ENCODE measurements at places on chromosomes 6 and 20. TPM values are rescaled to one million over a fixed set of nuclear protein-coding genes. Genes with fewer than 3 reads are reported as not detected.

The SLC16A10 gene
- 5.1 TPM for total RNA-seq

The GMEB2 gene
- 5.9 TPM for total RNA-seq

The VSX1 gene
- not detected for total RNA-seq

The CGA gene
- 4.3 TPM for total RNA-seq

The ZNF311 gene
- total RNA-seq = 2.3 TPM

The EFCAB8 gene
- total RNA-seq = 0.22 TPM

GRCh38 chr20:41692479-41693135 lies 74.4 kb upstream of the CHD6 start:
- no peaks in the 10 kb centered on the region for H3K36me3 ChIP-seq
- peaks cover 9% of the 10 kb centered on the region for H3K4me1 ChIP-seq
- peak overlapping the region; percentile 94 for H3K27ac ChIP-seq
- H3K4me3 ChIP-seq = peak overlapping the region; percentile 93

GRCh38 chr6:127859956-127860355 lies 40.9 kb downstream of the THEMIS start:
- H3K4me1 ChIP-seq = no peaks in the 10 kb centered on the region
- H3K27me3 ChIP-seq = no peaks in the 10 kb centered on the region
- DNase-seq = no peak
- H3K36me3 ChIP-seq = no peaks in the 10 kb centered on the region
- no peak overlapping the region for H3K4me3 ChIP-seq
- H3K27ac ChIP-seq = no peak overlapping the region

DNA sequence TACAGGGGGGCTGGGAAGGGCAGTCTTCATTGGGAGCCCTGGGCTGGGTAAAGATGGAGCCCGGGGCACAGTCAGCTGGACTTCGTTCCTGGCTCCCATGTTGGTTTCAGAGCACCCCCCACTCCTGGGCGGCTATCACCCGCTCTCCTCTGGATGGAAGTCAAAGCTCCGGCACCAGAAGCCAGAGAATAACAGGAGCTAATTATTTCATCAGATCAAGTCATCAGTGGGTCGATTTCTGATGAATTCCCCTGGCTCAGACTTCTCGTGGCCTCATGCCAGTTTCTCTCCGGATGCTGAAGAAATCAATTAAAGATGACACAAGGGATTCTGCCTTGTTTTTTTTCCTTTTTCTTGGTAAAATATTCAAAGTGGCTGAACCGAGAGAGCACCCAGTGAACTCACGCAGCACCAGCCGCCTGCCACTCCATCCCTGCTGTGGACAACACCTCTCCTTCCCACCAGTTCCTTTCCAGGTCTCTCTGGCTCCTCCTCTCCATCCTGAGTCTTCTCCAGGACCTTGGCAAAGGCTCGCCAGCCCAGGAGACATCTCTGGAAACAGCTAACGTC lies 22.5 kb downstream of the SULF2 start:
- H3K27me3 ChIP-seq = peaks cover 25% of the 10 kb centered on the region
- peaks cover 31% of the 10 kb centered on the region for H3K4me1 ChIP-seq
- H3K36me3 ChIP-seq = no peaks in the 10 kb centered on the region
- H3K4me3 ChIP-seq = no peak overlapping the region
- peak; percentile 32 for DNase-seq
- H3K27ac ChIP-seq = no peak overlapping the region

DNA sequence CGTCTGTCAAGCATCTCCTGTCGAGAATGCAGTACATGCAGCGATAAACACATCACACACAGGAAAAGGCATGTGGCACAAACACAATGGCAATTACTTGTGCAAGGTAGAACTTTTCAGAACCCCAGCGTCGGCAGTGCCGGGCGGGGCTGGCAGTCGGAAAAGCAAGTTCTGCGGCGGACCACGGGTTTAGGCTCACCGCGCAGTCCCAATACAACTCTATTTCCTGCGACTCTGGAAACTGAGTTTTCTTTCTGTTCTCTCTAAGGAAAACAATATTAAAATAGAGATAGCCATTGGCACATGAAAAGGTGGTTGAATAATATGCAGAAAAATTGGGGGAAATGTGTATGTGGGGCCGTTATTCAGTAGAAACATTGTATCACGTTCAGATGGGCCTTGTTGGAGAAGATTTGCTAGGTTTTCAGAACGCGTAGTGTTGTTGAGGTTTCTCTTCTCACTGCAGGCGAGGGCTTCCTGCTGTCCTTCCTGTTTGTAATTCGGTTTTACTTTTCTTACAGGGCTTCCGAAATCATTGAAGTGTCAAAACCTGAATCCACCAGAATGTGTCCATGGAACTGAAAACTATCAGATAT lies 369.5 kb downstream of the THBS2 start:
- H3K4me1 ChIP-seq = peaks cover 8% of the 10 kb centered on the region
- H3K27me3 ChIP-seq = peaks cover 13% of the 10 kb centered on the region
- DNase-seq = no peak
- no peaks in the 10 kb centered on the region for H3K36me3 ChIP-seq
- no peak overlapping the region for H3K4me3 ChIP-seq

- no peaks in the 10 kb centered on the region for H3K36me3 ChIP-seq
- no peak overlapping the region for H3K4me3 ChIP-seq
- H3K27ac ChIP-seq = no peak overlapping the region
- H3K27me3 ChIP-seq = no peaks in the 10 kb centered on the region
- DNase-seq = no peak
Measured at GRCh38 chr20:11195899-11196558, 522.2 kb upstream of the JAG1 start.

GRCh38 chr6:118744261-118744941 lies 93.0 kb upstream of the CEP85L start:
- peaks cover 38% of the 10 kb centered on the region for H3K4me1 ChIP-seq
- H3K27ac ChIP-seq = peak overlapping the region; percentile 73
- H3K27me3 ChIP-seq = no peaks in the 10 kb centered on the region
- no peaks in the 10 kb centered on the region for H3K36me3 ChIP-seq
- DNase-seq = peak; percentile 42
- no peak overlapping the region for H3K4me3 ChIP-seq

- H3K27me3 ChIP-seq = no peaks in the 10 kb centered on the region
- peaks cover 5% of the 10 kb centered on the region for H3K4me1 ChIP-seq
- H3K36me3 ChIP-seq = no peaks in the 10 kb centered on the region
- no peak overlapping the region for H3K4me3 ChIP-seq
- peak overlapping the region; percentile 60 for H3K27ac ChIP-seq
- DNase-seq = peak; percentile 25
Measured at GRCh38 chr6:134002821-134003220, 49.6 kb downstream of the SLC2A12 start.

DNA sequence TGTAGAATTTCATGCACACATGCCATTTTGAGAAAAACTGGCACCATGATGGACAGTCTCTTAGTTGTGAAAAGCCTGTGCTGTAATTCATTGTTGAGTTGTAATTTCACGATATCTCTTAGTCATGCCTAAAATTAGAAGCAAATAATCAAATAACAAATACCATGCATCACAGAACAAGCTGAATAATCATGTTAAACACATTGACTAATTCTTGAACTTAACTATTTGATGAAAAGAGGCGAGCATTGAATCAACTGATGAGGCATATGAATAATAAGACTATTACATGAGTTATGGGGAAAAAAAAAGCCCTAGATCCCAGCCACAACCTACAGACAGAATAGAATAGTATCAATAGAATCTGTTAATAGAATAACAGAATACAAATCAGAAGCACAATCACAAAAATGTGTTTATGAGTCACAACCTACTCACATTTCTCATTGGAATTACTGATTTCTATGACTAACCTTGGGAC lies 14.2 kb upstream of the RNF217 start:
- no peak for DNase-seq
- no peaks in the 10 kb centered on the region for H3K36me3 ChIP-seq
- no peak overlapping the region for H3K27ac ChIP-seq
- no peaks in the 10 kb centered on the region for H3K4me1 ChIP-seq

DNA sequence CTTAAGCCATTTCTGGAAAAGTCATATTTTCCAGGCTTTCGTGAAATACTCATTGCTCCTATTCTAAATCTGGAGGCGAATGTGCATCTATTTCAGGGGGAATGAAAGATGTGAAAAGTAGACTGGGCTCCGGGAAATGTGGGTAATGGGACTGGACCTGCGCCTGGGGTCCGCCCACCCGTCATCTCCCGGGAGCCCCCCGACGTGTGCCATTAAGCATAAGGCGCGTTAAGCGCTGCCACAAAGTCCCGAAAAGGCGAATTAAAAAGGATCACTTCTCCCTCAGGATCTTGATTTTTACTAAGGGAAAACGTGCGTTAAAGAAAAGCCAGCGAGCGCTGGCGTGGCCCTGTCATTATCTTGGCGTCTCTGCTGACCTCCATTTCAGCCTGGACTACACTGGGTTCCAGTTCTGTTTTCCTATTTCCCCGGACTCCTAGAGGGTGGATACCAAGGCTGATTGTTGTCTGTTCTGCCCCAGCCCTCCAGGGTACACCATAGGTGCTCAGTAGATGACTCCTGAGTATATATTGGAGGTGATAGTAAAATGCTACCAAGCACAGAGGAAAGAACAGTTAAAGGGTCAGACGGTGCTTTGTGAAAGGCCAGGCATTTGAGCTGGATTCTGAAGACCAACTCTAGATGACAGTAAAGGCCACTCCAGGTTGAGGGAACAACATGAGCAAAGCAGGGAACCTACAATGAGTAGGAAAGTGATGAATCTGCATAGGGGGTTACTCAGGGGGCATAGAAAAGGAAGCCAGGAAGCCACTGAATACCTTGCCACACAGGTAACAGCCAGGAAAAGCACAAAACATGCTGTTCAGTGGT lies 89.2 kb upstream of the ARID1B start:
- H3K27ac ChIP-seq = peak overlapping the region; percentile 86
- no peaks in the 10 kb centered on the region for H3K36me3 ChIP-seq
- peak; percentile 95 for DNase-seq

- H3K27ac ChIP-seq = peak overlapping the region; percentile 20
- peaks cover 3% of the 10 kb centered on the region for H3K4me1 ChIP-seq
- peaks cover 56% of the 10 kb centered on the region for H3K36me3 ChIP-seq
- H3K27me3 ChIP-seq = no peaks in the 10 kb centered on the region
- DNase-seq = peak; percentile 36
Measured at GRCh38 chr20:35490736-35491181, 35.4 kb downstream of the CEP250 start.

DNA sequence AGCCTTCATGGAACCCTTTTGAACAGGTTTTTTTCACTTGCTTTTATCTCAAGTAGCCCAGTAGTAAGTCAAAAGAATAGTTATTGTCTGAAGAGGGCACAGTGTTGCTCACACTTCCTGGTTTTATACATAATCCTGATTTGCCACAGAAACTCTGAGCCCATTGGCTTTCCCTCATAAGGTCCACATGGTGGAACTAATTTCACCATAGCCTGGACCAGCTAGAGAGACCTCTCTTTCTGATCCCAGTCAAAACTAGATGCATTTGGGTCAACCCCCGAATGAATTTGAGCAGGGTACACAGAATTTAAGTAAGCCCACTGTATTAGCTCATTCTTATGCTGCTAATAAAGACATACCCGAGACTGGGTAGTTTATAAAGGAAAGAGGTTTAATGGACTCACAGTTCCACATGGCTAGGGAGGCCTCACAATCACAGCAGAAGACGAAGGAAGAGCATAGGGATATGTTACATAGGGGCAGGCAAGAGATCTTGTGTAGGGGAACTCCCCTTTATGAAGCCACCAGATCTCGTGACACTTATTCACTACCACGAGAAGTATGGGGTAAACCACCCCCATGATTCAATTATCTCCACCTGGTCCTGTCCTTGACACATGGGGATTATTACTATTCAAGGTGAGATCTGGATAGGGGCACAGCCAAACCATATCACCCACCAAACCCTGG lies 6.2 kb downstream of the RWDD2A start:
- no peak overlapping the region for H3K4me3 ChIP-seq
- H3K4me1 ChIP-seq = peaks cover 2% of the 10 kb centered on the region
- no peaks in the 10 kb centered on the region for H3K27me3 ChIP-seq

DNA sequence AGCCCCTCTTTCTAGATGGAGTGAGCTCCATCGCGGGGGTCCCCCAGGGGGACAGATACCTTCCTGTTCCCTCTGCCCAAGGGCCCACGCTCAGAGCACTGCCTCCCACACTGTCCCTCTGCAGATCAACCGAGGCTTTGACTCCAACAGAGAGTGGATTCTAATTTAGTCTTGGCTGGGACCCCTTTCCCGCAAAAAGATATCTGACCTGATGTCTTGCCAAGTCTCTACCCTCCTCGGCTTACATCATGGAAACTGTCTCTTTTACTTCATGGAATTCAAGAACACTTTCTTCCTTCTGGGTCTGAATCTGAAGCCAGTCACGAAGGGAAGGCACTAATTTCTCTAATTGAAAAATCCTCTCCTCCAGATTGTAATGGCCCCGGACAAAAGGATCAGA lies 278.0 kb downstream of the BMP7 start:
- peaks cover 10% of the 10 kb centered on the region for H3K27me3 ChIP-seq
- no peak overlapping the region for H3K27ac ChIP-seq
- no peaks in the 10 kb centered on the region for H3K36me3 ChIP-seq
- H3K4me3 ChIP-seq = no peak overlapping the region
- no peaks in the 10 kb centered on the region for H3K4me1 ChIP-seq

- H3K4me1 ChIP-seq = peaks cover 12% of the 10 kb centered on the region
- no peak overlapping the region for H3K4me3 ChIP-seq
- peak overlapping the region; percentile 36 for H3K27ac ChIP-seq
- H3K36me3 ChIP-seq = no peaks in the 10 kb centered on the region
- no peaks in the 10 kb centered on the region for H3K27me3 ChIP-seq
Measured at GRCh38 chr6:136761227-136761922, 30.9 kb downstream of the MAP3K5 start.

- H3K27me3 ChIP-seq = no peaks in the 10 kb centered on the region
- H3K4me1 ChIP-seq = no peaks in the 10 kb centered on the region
- no peak overlapping the region for H3K4me3 ChIP-seq
Measured at GRCh38 chr6:45626087-45626891, 248.6 kb upstream of the SUPT3H start.

Data from muscle of leg (tissue), 16 donors.